ENCODE measurements at places on chromosomes 1 and 21.

DNA sequence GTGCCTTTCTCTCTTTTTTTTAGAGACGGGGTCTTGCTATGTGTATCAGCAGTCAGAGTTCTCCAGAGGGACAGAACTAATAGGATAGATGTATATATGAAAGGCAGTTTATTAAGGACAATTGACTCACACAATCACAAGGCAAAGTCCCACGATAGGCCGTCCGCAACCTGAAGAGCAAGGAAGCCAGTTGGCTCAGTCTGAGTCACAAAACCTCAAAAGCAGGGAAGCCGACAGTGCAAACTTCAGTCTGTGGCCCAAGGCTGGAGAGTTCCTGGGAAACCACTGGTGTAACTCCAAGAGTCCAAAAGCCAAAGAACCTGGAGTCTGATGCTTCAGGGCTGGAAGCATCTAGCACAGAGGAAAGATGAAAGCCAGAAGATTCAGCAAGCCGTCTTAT is 16.3 kb upstream of the H3-3A start:
- no peak for DNase-seq

GRCh38 chr1:115077286-115077983 is 11.9 kb downstream of the TSPAN2 start:
- DNase-seq = no peak

- no peak for DNase-seq
These were observed 11.0 kb upstream of the ZFP69B start for GRCh38 chr1:40439247-40439646.

DNA sequence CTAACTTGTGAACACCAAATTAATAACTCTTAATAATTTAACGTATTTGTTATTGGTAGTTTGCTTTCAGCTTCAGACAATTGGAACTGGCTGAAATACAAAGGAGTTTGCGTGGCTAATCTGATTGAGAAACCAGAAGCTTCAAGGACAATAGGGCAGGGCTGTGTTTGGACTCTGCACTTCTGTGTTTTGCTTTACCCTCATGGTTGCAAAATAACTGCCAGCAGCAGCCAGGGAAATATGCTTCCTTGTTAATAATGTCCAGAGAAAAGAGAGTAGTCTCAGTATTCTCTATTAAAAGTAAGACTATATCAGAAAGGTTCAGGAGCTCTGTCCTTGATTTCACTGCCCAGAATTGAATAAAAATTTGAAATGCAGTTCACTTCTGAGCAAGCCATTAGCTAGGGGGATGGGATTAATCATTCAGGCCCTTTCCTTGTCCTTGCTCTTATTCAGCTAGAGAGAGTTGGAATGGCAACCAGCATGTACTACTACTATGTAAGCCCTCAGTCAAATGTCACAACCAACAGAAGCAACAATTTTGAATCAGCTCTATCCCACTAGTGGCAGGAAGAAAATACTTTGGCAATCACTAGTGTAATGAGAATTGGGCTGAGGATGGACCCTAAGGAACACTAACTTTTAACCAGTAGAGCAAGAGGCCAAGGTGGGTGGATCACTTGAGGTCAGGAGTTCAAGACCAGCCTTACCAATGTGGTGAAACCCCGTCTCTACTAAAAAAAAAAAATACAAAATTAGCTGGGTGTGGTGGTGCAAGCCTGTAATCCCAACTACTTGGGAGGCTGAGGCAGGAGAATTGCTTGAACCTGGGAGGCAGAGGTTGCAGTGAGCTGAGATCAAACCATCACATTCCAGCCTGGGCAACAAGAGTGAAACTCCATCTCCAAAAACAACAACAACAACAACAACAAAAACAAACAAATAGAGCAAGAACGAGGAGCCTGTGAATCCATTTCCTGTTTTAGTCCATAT is 76.8 kb downstream of the POU2F1 start:
- no peak for DNase-seq

- peak; percentile 28 for DNase-seq
These were observed 78.7 kb downstream of the ACTL8 start for GRCh38 chr1:17833661-17834501.

- no peak for DNase-seq
These were observed 11.0 kb upstream of the SHISAL2A start for GRCh38 chr1:52621950-52622349.

DNA sequence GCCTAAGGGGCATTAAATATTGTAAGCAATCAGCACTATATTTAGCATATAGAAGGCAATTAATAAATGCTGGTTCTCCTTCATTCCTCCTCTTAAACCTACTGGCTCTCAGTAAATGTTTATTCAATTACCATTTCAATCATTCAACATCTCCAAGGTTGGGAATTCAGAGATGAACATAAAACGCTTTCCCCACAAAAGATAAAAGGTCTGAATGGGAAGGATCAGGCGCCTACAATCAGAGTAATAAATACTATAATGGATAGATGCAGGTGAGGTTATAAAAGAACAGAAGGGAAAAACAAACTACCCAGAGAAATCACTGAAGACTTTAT is 407 bp upstream of the KTI12 start:
- no peak for DNase-seq

- no peak for DNase-seq
These were observed 64.4 kb downstream of the MAST2 start for GRCh38 chr1:45867697-45868348.

DNA sequence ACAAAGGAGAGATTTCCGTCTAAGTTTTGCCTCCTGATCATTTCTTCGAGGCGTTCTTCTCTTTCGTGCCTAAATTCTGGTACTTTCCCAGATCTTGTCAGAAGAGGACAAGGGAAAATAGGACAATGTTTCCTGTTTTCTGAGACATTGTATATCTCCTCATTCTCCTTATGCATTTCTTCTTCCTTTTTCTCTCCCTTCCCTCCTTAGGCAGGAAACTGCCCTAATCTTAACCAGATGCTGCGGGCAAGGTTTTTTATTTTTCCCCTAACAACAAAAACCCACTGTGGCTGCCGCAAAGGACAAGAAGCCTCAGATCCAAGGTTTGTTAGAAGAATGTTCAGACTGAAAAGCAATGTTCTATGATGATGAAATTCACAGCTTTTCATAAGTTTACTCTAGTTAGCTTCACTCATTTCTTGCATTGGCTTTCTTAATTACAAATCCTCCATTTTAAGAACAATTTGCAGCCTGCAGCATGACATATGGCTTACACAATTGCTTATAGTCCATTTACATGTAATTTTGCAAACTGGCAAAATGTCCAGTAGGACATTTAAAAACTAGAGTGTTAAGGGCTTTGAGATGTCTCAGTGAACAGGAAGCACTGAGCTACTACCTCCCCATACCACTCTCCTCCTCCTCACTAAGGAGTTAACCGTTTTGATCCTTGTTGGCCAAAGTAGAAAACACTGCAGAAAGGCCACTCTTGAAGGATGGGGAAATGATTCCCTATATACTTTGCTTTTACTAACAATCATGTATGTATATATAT is 624 bp downstream of the CTSK start:
- DNase-seq = no peak

DNA sequence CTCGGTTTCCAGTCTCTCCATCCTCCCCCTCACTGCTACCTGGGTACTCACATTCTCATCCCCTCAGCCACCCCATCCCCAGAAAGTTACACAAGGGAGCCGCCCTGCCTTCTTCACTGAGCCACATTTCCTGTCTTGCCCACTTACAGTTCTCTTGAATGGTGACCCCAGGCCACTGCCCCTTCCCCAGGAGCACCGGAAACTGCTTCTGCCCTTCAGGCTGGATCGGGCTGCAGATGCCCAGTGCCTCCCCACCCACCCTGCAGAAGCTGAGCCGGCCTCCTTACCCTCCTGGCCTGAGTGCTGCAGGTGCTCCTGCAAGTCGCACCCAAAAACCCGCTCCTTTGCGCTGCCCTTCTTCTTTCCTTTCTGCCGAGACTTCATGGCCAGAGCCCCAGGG is 450 bp downstream of the ARHGAP30 start:
- DNase-seq = no peak

- DNase-seq = no peak
These were observed 2.2 kb upstream of the FRRS1 start for GRCh38 chr1:99768524-99769245.

GRCh38 chr1:114003431-114003830 is 24.2 kb downstream of the OLFML3 start:
- no peak for DNase-seq

- DNase-seq = peak; percentile 58
These were observed 995 bp upstream of the KIF26B start for GRCh38 chr1:245153552-245154428.

GRCh38 chr1:39177706-39178105 is 26.8 kb upstream of the MACF1 start:
- DNase-seq = no peak

GRCh38 chr1:197510691-197511378 is 242.8 kb downstream of the CRB1 start:
- DNase-seq = no peak

- DNase-seq = no peak
These were observed 121.4 kb upstream of the NFIA start for GRCh38 chr1:60960891-60961461.

GRCh38 chr1:229296541-229296941 is 25.6 kb downstream of the RAB4A start:
- no peak for DNase-seq

GRCh38 chr21:42754270-42754933 is 101.0 kb downstream of the PDE9A start:
- DNase-seq = no peak

GRCh38 chr1:209388358-209388757 is 195.2 kb upstream of the CAMK1G start:
- DNase-seq = no peak

- DNase-seq = no peak
These were observed 109.5 kb upstream of the SIM2 start for GRCh38 chr21:36589352-36589971.

- DNase-seq = no peak
These were observed 7.4 kb downstream of the RPL22 start for GRCh38 chr1:6191968-6192367.

GRCh38 chr1:61289232-61290098 is 207.1 kb downstream of the NFIA start:
- DNase-seq = no peak

DNA sequence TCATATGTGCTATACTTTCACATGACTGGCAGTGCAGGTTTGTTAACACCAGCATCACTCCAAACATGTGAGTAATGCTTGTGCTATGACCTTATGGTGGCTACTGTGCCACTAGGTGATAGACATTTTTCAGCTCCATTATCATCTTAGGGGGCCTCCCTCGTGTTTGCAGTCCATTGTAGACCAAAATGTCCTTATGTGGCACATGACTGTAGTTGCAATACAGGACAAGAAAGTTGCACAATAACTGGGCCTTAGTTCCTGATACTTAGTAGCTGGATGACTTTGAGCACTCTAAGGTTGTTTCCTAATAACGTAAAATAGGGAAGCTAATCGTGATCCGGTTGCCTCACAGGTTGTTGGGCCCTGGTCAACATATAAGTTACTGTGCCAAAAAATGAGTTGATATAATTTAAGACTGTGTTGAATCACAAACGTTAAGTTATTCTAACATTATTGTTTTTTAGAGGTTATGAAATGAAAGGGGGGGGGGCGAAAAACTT is 511 bp upstream of the SNX27 start:
- peak; percentile 35 for DNase-seq

DNA sequence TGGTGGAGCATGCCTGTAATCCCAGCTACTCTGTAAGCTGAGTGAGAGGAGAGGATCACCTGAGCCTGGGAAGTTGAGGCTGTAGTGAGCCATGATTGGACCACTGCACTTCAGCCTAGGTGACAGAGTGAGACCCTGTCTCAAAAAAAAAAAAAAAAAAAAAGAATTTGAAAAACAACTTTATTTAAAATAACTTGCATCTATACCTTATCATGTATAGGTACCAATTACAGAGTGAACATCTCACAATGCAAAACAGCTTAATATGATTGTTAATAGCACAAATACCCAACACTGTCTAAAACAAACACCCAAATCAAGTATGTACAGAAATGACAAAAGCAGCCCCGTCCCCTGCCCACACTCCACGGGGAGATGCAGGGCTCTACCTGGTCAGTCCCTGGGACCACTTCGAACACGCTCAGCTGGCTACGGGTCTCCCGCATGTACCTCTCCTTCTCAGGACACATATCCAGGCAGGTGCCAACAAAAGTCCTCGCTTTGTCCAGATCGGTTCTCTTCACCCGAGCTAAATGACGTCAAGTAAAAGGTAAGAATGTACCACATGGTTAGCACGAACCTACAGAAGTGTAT is 10.5 kb downstream of the MCM3AP start:
- DNase-seq = no peak

- no peak for DNase-seq
These were observed 310.0 kb downstream of the SMYD3 start for GRCh38 chr1:246197076-246197475.

DNA sequence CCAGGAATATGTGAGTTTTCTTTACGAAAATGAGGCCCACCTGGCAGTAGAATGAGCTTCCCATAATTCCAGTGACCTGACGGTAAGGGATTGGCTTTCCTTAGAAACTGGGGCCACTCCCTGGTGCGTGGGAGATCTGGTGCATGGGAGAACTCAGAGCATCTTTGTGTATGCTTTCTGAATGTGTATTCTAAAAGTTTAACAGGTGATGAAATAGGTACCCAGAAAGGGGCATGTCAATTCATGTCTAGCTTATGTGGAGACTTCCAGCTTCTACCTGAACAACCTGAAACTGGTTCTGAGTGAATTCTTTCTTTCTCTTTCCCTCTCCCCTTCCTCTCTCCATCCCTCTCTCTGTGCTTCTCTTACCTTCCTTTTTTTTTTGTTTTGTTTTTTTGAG is 15.2 kb upstream of the FCRLA start:
- DNase-seq = no peak

- no peak for DNase-seq
These were observed 46.5 kb downstream of the LUZP1 start for GRCh38 chr1:23122023-23122748.

DNA sequence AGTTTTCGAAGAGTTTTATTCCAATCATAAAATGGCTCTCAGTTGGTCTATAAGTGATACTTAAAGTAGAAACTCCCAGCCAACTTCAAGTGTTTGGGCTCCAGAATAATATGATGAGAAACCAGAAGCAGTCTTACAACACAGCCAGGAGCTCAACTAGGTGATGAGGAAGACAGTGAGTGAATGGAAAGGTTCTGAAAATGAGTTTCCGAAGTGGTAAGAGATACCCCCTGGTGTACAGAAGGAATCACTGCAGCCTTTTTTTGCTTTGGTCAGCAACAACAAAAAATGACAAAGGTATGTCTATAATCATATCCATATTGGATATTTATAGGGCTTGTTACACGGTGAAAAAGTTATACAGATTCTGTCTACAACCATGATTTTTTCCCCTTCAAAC is 16.5 kb downstream of the KRTAP19-1 start:
- peak; percentile 2 for DNase-seq

- DNase-seq = no peak
These were observed 30.4 kb downstream of the MORC3 start for GRCh38 chr21:36350282-36350910.

- no peak for DNase-seq
These were observed 89.5 kb downstream of the CCDC30 start for GRCh38 chr1:42552636-42553035.

- DNase-seq = no peak
These were observed 80.0 kb downstream of the PIK3CD start for GRCh38 chr1:9731561-9731960.

DNA sequence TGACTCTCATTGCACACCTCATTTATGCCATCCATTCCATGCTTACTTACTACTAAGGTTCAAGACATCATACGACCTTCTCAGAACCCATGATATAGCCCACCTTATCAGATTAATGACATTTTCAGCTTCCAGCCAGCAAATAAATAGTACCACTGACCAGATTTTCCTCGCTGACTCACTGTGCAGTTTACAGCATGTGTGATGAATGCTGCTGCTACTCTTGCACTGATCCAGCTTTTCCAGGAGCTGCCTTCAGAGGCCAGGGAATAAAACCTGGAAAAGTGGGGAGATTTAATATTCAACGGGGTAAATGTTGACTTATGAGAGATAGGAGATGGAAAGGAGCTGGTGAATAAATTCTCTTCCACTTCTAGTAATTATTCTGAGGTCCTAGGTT is 247.1 kb downstream of the COL11A1 start:
- DNase-seq = no peak

Data from SK-N-DZ (cell line).